Mammary epithelial cell (primary cell): ENCODE measurements at places on chromosomes 6 and 20. TPM values are rescaled to one million over a fixed set of nuclear protein-coding genes. Genes with fewer than 3 reads are reported as not detected.

- DNase-seq, result no peak
These were observed 51.7 kb downstream of the NCOA6 start for GRCh38 chr20:34773726-34774125.

DNA sequence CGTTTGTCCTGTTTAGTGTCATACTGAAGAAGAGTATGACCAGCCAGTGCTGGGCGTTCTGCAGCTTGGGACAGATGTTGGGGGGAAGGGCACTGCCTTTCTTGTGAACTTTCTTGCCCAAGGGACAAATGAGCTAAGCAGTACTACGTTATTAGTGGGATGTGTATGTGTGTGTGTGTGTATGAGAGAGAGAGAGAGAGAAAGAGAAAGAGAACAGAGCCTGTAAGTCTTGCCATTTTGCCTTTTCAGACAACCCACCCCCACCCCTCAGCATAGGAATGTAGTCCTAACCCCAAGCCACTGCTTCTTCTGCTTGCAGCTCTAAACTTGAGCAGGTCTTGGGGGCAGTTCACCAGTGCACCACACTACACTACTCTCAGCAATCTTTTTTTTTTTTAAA is 45.5 kb downstream of the E2F3 start:
- no peak for DNase-seq

Gene HS3ST5
- polyA plus RNA-seq, result not detected

DNA sequence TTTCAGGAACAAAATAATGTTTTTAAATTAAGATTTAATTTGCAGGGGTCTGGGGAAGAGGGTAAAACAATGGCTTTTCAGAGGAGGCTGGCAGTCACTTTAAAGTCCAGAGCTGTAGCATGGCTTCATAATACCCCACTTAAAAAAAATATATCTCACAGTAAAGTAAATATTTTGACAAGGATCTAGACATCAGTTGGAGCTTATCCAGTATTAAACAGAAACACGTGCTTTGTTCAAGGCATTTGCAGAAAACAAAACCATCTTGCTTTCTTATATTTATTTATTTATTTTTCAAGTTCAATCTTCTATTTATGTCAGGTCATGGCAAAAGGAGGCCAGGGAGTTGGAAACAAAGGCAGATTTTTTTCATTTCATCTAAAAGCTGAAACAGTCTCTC is 53.3 kb upstream of the PRL start:
- DNase-seq, result no peak

Gene RIPPLY2
- 0.16 TPM for polyA plus RNA-seq

GRCh38 chr6:10397756-10398445 is 17.0 kb downstream of the TFAP2A start:
- DNase-seq, result no peak

GRCh38 chr20:59631751-59632540 is 27.6 kb downstream of the PHACTR3 start:
- DNase-seq, result no peak
